ENCODE measurements at places on chromosomes 5 and 9.

DNA sequence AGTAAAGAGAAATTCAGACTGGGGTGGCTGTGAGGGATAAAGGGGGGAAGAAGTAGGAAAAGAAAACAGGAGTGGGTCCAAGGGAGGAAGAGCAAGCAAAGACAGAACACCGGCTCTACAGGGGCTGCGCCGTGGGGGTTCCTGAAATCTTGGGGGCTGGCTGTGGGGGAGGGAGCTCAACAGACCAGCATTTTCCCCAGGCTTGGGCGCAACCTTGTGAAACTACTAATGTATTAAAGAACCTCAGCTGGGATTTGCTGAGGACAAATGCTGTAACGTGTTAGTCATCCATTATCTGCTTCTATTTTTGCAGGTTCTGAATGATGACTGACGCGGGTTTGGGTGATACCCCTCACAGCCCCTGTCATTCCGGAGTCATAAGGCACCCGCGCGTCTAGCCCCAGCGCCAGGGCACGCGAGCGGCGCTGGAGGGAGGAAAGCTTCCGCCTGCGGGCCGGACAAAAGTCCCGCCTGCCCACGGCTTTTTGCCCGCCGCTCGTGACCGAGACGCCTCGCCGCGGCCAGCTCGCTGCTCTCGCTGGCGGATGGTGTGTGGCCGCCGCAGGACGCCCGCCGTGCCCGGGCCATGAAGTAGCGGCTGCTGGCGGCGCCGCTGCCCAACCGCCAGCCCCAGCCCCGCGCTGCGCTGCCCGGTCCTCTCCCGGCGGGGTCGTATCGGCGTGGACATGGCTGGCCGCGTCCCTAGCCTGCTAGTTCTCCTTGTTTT lies 110.6 kb downstream of the PAM start:
- DNase-seq = peak; percentile 84

- DNase-seq = peak; percentile 61
Observed at GRCh38 chr5:33299621-33300208, 141.1 kb upstream of the TARS1 start.

- DNase-seq = peak; percentile 36
Observed at GRCh38 chr5:20088361-20088760, 100.4 kb upstream of the CDH18 start.

DNA sequence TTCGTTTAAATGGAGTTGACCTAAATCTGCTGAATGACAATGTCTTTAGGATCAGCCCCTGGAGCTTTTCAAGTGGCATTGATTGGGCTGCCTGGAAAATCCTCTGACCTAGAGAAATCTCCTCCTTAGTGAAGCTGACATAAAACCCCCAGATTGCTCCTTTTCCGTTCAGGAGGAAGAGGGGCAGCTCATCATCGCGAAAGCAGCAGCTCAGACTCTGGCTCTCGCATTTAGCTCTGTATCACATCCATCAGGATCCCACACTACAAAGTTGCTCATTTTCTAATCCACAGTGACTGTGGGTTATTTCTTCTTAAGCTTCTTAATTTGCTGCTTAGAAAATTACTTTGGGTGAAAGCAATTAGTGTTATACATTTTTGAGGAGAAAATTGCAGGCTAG lies 373.7 kb downstream of the ENC1 start:
- no peak for DNase-seq
